Naive B cell (primary cell): ENCODE measurements at places on chromosomes 7 and 10.

- peak; percentile 57 for DNase-seq
Observed at GRCh38 chr10:124225467-124226270, 132.3 kb upstream of the CHST15 start.

GRCh38 chr7:12570534-12571461, at the start of gene SCIN:
Gene SCIN (plus strand): TSS chr7:12570720. CDS start chr7:12570787, 67 bp downstream.
- DNase-seq, result peak; percentile 12

- peak; percentile 4 for DNase-seq
Observed at GRCh38 chr7:80135309-80136104, 876 bp downstream of the GNAI1 start.

DNA sequence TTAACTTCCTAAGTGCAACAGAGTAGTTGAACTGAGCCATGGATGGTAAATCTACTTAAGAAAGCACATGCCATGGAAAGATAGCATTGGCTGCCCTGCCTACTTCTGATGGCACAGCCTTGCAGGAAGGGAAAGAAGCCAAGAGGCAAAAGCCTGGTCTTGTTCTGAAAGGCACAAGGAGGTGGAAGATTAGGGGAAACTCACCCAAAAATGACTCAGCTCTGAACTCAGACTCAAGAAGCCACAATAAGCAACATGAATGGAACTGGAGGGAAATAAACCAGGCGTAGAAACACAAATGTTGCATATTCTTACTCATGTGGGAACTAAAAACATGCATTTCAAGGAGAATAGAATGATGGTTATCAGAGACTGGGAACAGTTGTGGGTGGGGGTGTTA, 20.8 kb upstream of the ALOX5 start:
- DNase-seq, result no peak

DNA sequence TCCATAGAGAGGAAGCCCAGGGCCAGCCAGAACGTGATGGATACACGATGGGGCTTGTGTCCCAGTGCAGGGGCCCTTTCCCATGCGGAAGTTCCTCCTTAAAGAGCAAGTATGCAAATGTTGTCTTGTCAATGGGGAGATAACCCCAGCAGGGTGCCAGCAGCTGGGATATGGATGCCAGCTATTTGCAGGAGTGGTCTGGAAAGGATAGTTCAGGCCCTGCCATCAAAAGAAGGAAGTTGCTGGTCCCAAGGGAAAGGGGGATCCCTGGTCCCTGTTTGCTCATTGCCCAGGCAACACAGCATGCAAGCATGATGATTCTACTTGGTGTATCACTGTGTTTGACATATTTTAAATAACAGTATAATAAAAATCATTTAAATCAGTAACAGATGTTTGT, 73.1 kb upstream of the HECW1 start:
- DNase-seq, result no peak

- DNase-seq, result no peak
Observed at GRCh38 chr10:76333796-76334195, 902.4 kb downstream of the LRMDA start.

GRCh38 chr10:43427166-43427825, 9.6 kb upstream of the ZNF487 start:
- peak; percentile 53 for DNase-seq
